ENCODE measurements at places on chromosomes 4 and X.

DNA sequence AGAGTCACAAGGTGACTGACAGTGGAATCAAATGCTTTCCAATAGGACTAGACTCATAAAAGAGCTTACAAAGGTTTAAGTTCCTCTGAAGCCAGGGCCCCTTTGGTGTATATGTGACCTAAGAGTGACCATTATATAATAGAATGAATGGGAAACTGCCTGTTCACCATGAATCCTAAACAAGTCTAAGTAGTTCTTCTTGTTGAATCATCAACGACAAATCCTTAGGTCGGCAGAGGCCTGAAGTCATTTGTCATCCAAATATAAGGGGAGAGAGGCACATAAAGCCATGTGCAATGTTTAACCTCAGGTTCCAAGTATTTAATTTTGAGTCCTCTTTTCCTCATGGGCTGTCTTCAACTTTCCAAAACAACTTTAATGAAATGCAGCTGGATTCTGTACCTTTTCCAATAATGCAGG is 122.4 kb downstream of the RASL11B start:
- DNase-seq, result no peak

- DNase-seq, result no peak
These were observed 9.9 kb downstream of the PHEX start for GRCh38 chrX:22041907-22042530.

GRCh38 chr4:40317916-40318658 is 17.0 kb upstream of the CHRNA9 start:
- no peak for DNase-seq

DNA sequence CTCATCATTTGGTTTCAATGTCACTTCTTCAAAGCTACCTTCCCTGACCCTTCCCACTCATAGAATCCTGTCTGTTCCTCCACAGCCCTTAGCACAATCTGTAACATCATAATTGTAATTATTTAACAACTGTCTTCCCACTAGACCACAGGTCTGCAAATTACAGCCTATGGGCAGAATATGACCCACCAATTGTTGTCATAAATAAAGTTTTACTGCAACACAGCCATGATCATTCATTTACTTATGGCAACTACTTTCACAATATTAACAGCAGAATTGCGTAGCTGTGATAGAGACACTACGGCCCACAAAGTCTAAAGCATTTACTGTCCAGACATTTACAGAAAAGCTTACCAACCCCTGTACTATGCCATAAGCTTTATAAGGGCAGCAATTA is 15.9 kb downstream of the USP46 start:
- DNase-seq, result no peak

DNA sequence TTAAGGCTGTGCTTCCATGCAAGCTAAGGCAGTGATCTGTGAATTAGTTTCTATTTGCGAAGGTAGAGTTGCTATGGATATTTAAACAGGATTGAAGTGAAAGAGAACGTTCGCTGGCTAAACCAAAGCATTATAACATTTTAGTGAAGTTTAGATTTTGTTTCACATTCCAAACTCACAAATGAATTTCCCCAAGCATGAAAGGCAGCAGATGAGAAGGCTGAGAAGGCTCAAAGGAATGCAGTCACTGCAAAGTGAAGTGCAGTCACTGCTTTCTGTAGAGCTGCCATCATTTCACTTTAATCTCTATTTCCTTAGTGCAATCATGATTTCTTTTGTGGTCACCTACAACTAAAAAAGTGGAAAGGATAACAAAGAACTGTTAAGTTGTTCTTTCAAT is 334.7 kb upstream of the NR3C2 start:
- DNase-seq, result no peak

DNA sequence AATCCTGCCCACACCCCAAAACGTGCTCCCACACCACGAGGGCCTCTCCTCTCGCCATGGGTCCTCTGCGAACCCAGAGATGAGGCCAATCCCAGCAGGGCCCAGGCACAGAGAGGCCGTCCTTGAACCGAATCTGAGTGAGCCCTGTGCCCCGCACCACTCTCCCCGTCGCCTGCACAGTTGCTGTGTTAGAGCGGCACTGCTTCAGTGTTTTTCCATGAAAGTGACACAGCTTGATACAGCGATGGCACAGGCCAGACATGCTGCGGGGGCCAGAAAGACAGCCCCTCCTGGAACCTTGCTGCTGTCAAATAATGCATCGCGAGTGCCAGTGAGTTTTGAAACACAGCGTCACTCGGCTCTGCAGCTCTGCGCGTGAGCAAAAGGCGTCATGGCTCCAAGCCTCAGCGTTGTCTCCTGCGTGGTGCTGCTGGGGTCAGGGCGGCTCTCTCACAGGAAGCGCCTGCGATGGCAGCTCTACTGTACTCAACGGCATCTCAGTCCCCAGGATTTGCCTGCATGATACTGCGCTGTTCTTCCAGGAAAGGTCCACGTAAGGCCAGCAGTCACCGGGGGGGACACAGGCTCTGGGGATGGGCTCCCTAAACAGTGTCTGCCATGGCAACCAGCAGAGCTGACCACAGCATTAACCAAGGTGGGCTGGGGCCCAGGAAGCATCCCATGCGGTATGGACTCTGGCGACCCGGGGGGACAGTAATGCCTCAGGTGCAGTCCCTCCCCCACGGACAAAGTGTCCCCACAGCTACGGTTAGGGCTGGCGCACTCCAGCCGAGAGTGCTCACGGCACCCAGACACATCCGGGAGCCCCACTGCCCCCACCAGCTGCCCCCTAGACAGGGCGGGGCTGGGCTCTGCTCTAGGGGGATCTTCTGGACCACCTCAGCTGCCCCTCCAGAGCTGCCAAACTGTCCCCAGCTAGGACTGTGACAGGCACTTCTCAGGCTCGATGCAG is 63.1 kb downstream of the ACOX3 start:
- DNase-seq, result no peak

- no peak for DNase-seq
These were observed 29.0 kb upstream of the C4orf50 start for GRCh38 chr4:6047130-6047673.

DNA sequence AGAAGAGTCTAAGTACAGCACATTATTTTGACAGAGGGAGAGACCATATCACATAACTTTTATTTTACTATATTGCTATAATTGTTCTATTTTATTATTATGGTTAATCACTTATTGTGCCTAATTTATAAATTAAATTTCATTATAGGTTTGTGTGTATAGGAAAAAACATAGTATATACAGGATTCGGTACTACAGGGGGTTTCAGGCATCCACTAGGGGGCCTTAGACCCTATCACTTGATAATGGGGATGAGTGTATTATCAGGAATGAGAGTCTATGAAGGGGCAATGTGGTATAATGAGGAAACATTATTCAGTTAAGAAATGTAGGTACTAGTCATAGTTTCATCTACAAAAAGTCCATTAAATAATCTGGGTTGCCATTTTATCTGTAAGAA is 833.1 kb downstream of the C4orf33 start:
- DNase-seq, result no peak

DNA sequence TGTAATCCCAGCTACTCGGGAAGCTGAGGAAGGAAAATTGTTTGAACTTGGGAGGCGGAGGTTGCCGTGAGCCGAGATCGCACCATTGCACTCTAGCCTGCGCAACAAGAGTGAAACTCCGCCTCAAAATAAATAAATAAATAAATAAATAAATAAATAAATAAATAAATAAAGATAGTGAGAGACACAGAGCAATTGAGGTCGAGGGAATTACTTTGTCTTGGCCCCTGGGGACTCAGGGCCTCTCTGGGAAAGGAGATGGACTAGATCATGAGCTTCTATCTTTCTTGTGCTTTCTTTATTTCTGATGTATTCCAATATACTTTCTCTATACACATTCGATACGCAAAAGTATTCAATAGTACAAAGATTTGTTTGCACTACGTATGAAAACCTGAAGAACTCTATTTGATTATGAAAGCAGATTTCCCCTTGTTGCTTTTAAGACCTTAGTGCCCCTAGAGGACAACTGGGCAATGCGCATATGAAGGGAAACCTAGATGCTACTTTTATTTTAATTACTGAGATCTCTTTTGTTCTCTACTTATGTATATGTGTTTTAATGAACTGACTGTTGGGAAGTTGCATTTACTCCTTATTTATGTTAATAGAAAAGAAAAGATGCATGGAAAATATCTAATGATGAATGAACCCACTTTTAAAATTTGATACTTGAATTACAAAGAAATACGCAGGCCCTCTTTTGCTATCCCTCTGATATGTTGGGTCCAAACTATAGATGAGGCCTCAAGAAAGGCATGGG is 12.8 kb upstream of the ELOVL6 start:
- no peak for DNase-seq

Measured in upper lobe of left lung (tissue), 6 donors.